ENCODE measurements at places on chromosomes 11 and 22. TPM values are rescaled to one million over a fixed set of nuclear protein-coding genes. Genes with fewer than 3 reads are reported as not detected.

NXPE4 gene
- total RNA-seq: not detected

DNA sequence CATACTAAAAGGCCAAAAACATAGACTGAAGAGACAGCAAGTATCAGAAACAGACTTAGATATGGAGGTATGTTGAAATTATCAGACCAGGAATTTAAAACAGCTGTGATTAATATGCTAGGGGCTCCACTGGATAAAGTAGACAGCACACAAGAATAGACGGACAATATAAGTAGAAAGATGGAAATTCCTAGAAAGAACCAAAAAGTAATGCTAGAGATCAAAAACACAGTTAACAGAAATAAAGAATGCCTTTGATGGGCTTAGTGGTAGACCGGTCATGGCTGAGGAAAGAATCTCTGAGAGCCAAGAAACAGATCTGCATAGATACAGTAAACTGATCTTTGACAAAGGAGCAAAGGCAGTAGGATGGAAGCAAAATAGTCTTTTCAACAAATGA lies 250.2 kb downstream of the SWAP70 start:
- DNase-seq: no peak

GRCh38 chr22:19974268-19974861 lies 32.7 kb upstream of the TXNRD2 start:
- no peak for DNase-seq

DNA sequence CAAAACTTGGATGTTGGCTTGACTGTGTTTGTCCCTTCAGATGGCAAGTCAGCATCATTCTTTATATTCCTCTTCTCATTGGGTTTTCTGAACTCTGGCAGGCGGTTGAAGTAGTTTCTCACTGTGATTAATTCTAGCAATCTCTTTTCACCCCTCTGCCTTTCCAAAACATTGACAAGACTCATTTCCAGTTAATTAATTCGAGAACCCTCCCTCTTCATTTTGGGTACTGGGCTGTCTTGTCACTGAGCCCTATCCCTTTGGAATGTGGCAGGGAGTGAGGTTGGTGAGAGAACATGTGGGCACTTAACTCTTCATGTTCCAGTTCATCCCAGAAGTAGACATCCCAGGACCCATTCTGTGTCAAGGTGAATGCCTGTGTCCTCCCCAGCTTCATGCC lies 133.0 kb downstream of the WNT7B start:
- no peak for DNase-seq

- DNase-seq: no peak
Observed at GRCh38 chr11:40354121-40354520, 1105.3 kb downstream of the LRRC4C start.

DNA sequence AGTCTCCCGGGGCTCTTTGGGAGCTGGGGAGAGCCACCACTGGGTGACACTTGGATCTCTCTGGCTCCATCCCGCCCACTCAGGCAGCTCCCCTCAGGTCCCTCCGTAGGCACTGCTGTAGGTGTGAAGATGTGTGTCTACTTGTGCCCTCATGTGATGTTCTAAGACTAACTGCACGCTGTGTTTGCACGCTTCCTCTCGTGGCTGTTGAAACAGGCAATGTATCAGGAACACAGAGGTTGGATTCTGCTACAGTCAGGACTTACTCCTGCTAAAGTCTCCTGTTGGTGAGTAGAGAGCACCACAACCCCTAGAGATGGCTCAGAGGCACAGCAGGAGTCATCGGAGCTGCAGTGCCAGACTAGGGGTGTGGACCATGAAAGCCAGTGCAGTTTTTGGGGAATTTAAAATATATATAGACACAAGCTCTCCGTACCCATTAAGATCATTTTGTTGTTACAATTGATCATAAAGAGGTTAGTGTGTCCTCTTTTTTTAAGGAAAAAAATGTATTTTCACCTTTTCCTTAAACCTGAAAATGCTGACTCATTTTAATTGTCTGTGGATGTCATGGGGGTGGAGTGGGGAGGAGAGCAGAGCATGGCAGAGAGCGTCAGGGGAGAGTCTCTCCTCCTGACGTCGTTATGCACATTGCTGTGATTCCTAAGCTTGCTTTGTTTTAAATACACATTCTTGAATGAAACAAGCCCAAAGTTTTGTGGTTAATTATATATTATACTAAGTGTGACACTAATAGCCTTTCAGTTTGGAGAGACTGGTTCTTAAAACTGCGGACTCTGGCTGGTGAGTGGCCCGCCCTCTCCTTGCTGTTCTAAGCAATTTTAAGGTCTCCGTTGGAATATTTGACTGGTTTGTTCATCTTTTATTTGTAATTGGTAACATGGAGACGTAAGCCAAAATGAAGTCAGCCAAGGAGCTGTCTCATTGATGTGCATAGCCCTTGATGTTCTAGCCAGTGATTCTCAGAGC lies 16.2 kb upstream of the CTTN start:
- no peak for DNase-seq

DNA sequence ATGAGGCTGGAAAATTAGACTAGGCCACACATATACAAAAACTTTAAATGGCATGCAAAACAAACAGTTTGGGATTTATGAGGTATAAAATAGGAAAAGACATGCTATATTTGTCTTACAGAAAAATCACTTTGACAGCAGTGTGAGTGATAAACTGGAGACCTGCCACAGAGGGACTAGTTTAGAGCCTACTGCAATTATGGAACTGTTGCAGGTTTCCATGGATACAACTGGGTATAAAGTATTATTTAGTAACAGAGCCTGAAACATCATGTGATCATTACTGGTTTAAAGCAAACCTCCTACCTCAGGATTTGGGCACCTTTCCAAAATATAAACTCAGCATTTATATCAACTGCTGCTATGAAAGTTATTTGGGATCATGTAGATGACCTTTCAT lies 1032.5 kb downstream of the DLG2 start:
- no peak for DNase-seq

DNA sequence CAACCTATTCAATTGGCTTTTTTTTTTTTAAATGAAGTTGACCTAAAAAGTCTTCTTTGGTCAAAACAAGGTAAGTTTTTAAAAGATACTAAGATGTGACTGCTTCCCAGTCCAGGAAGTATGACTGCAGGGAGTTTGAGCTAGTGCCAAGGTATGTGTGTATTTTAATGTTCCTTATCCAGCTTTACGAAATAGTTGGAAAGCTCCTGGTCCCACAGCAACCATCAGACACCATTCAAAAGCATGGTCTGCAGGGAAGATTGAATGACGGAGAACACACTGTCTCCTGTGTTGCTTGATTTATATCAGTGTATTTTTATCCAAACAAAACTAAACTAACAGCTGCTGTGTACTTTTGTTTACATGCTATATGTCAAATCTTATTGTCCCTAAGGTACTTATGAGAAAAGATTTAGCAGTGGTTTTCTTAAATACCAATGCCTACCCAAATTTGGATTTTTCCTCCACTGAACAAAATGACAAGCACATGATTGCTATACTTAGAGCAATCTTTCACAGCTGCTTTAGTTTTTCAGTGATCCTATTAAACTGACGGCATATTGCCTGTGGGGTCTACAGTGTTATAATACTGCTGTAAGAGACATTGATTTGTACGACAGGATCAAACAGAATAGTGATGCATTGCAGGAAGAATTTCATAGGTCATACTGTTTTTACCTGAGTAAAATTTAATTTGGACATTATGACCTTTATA lies 122.9 kb downstream of the DCDC1 start:
- no peak for DNase-seq

- DNase-seq: no peak
Observed at GRCh38 chr11:128318856-128319474, 268.4 kb downstream of the ETS1 start.

GRCh38 chr11:113248702-113249490 lies 65.5 kb upstream of the TTC12 start:
- no peak for DNase-seq

KDM4E gene
- not detected for total RNA-seq

GRCh38 chr11:61861634-61862033 lies 29.7 kb downstream of the FADS3 start:
- no peak for DNase-seq

- no peak for DNase-seq
Observed at GRCh38 chr11:74870485-74870884, 78.4 kb downstream of the XRRA1 start.

DNA sequence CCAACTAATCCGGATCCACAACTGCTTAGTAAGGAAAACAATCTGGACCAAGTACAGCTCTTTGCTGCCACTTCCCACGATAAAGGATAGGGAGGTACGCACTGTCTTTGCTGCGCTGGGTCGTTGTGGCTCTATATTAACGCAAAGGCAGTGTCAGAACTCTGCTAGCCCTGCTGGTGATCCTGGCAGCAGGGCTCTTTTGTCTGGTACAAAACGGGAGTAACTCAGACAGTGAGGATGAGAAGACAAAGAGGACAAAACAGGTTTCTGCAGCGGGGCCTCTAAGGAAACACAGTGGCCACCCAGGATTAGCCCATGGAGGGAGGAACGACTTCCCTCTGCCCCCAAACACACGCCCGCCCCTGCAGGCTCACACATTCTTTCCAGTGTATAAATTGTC lies 26.1 kb downstream of the GAL start:
- DNase-seq: no peak

DNA sequence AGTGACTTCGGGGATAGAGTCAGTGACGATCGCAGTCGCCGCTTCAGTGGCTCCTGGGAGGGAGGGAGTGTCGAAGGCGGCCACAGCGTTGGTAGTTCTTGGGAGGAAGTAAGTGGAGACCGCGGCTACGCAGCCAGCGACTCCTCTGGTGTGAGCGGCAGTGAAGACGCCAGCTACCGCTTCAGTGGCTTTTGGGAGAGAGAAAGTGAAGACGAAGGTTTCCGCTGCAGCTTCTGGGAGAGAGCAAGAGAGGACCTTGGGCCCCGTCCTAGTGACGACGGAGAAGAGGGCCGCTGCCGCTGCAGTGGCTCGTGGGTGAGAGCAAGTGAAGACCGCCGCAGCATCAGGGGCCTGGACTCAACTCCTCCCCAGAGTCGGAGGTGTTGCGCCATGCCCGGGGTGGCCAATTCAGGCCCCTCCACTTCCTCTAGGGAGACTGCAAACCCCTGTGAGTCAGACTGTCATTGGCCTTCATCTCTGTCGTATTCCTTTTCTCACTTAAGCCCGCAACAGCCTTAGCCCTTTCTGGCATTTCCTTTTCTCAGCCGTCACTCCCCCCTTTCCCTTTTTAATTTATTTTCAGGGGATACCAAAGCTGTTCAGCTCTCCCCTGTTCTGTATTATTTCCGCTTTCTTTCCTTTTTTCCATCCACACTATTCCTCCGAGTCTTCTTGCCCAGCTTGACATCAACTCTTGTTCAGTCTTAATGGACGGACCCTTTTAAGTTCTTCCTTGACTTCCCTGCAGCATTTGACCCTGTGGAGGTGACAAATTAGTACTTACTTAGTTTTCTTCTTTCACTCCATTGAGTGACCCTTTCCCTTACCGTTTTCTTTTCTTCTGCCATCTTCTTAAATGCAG lies 1.0 kb downstream of the ANKRD42 start:
- DNase-seq: peak; percentile 56

- DNase-seq: no peak
Observed at GRCh38 chr11:106763501-106763900, 254.8 kb downstream of the GUCY1A2 start.

- DNase-seq: no peak
Observed at GRCh38 chr11:121780971-121781370, 328.2 kb upstream of the SORL1-AS1 start.
